ENCODE measurements at places on chromosomes 12 and 14.

DNA sequence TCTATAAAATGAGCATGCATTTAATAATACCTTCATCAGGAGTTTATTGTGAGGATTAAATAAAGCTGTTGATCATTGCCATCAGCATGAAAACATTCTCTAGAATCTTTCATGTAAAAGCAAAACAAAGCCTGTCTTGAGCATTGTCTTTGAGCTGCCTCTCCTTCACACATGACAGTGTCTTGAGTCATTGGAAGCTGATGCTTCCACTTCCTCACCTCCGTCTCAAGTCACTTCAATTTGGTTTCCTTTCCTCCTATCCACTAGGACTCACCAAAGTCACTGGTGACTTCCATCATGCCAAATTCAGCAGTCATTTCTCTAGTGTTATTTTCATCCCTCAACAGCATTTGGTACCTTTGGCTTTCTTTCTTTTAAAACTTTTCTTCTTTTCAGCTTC, 31.6 kb upstream of the MYBPC1 start:
- DNase-seq = no peak

GRCh38 chr12:80212938-80213645, 113.8 kb downstream of the OTOGL start:
- DNase-seq = no peak

DNA sequence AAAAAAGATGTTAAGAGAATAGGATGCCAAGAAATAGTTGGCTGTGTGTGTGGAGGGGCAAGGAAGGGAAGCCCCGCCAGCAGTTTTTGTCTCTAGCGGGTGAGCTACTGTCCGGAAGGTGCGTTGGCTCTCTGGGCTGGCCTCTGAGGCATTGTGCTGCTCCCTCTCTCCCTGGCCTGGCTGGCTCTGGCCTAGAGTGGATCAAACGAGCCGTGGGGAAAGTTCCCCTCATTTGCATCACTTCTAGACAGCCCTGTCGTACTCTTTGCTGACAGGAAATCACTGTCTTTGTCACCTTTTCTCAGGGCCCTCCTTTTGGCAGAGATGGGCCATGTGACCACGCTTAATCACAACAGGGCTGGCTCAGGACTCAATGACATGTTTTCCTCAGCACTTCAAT, 236.1 kb upstream of the NPAS3 start:
- DNase-seq = no peak

GRCh38 chr12:43094886-43095575, 457.0 kb downstream of the ADAMTS20 start:
- DNase-seq = no peak

DNA sequence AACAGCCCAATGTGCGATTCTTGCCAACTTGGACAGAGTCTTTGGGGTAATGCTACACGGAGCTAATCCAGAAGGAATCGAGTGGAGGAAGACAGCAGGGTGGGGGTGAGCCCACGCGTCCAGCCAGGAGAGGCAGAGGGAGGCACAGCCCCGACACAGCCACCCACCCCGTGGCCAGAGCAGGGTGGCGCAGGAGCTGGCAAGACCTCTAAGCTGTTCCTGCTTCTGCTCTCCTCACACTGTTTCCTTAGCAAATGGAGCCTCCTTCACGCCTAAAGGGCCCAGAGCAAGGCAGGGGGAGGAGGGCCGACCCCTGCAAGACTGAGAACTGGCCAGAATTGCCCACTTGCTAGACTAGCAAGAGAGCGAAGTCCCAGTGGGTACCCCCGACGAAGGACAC, 91.5 kb downstream of the FBXL14 start:
- DNase-seq = no peak

DNA sequence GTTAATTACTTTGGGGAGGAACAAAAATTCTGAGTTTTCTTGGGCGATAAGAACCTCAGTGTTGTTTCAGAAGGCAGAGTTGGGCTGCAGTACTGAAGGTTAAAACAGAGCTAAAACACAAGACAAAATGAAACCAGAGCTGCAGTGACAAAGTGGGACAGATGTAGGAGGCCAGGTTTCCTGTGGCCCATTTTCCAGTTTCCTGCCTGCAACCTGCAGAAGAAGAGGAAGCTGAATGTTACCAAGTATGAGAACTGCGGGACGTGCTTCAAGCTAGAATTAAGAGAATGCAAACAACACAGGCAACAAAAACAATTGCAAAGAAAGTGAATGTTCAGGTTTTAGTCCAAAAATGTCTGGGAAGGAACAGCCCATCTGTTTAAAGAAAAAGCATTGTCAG, 17.8 kb downstream of the ELK3 start:
- DNase-seq = no peak
